Glutamatergic neuron (in vitro differentiated cells): ENCODE measurements at places on chromosomes 12 and 14.
A peak's percentile ranks its signal among the peaks of the same experiment; 100 is the strongest.

DNA sequence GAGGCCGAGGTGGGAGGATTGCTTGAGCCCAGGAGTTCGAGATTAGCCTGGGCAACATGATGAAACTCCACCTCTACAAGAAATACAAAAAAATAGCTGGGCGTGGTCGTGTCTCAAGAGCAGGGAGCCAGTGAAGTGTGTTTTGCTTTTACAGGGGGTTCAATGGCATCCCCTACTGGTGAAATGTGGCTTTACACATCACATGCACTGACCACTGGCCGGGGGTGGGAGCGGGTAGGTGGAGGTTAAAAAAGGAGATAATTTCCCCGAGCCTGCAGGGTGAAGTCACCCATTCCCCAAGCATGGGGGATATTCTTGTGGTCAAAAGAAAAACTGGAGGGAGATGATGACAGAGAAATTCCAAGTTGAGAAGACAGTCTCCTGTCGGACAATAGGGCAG lies 63.6 kb upstream of the PWP1 start:
- H3K36me3 ChIP-seq = peaks cover 7% of the 10 kb centered on the region
- H3K27ac ChIP-seq = no peak overlapping the region
- no peaks in the 10 kb centered on the region for H3K27me3 ChIP-seq
- DNase-seq = no peak

GRCh38 chr12:105072888-105073488 lies 11.3 kb downstream of the ALDH1L2 start:
- H3K4me1 ChIP-seq = no peaks in the 10 kb centered on the region
- H3K36me3 ChIP-seq = no peaks in the 10 kb centered on the region
- DNase-seq = no peak
- H3K4me3 ChIP-seq = no peak overlapping the region

DNA sequence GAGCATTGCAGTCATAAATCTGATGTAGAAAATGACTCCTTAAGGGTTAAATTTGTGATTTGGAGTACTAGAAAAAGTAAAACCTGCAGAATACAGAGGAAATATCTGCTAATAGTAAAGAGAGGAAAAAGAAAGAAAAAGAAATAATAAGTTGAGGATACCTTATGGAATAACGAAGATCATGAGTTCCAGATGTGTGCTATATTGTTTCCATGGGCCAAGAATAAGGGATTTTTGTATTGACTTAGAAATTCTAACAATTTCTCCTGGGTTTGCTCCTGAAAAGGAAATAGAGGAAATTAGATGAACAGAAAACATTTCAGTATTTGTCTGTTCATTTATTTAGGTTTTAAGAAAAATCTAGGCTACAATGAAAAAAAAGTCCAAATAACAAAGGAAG lies 115.3 kb downstream of the ALG10B start:
- no peak overlapping the region for H3K4me3 ChIP-seq
- no peak for DNase-seq
- no peaks in the 10 kb centered on the region for H3K36me3 ChIP-seq
- H3K27me3 ChIP-seq = peaks cover 1% of the 10 kb centered on the region
- H3K27ac ChIP-seq = no peak overlapping the region

- H3K4me1 ChIP-seq = no peaks in the 10 kb centered on the region
- H3K27me3 ChIP-seq = no peaks in the 10 kb centered on the region
- H3K4me3 ChIP-seq = no peak overlapping the region
- H3K27ac ChIP-seq = no peak overlapping the region
- no peak for DNase-seq
Measured at GRCh38 chr12:80195074-80195726, 95.9 kb downstream of the OTOGL start.

- H3K27me3 ChIP-seq = peaks cover 2% of the 10 kb centered on the region
- peaks cover 2% of the 10 kb centered on the region for H3K4me1 ChIP-seq
- peak; percentile 18 for DNase-seq
- H3K4me3 ChIP-seq = no peak overlapping the region
- H3K36me3 ChIP-seq = no peaks in the 10 kb centered on the region
- no peak overlapping the region for H3K27ac ChIP-seq
Measured at GRCh38 chr12:132171968-132172521, 27.8 kb downstream of the NOC4L start.

DNA sequence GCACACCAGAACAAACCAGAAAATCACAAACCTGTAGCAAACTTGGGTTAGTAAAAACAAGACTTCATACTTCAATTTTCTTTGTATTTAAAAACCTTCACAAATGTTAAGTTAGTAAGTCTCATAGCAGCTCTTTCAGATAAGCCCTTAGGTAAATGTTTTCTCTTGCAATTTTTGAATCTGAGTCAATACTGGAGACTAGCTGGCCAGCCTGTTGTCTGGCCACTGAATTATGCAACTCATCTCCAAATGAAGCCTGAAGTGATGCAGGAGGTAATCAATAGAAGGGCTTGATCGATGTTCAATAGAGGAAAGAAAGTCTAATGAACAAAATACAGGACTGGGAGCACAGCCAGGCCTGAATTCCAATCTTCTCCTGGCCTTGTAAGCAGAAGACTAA lies 465.2 kb downstream of the LRIG3 start:
- no peak overlapping the region for H3K27ac ChIP-seq
- no peak for DNase-seq
- no peaks in the 10 kb centered on the region for H3K4me1 ChIP-seq

DNA sequence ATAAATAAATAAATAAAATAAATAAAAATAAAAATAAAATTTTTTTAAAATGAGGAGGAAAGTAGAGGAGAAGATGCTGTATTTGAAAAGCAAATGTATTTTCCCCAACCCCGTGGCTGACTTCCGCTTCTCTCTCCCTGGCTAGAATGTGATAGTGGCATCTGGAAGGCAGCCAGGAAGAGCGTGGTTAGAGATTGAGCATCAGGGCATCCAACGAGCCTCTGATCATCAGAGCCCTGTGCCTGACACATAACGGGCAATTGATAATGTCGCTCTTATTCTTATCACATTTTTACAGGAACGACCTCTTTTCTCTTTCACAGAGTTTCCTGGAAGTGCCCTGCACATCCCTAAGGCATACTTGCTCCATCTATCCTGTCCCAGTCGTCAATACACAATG lies 496.9 kb upstream of the TMEM132C start:
- no peak overlapping the region for H3K27ac ChIP-seq
- H3K4me3 ChIP-seq = no peak overlapping the region
- DNase-seq = no peak
- no peaks in the 10 kb centered on the region for H3K4me1 ChIP-seq
- H3K27me3 ChIP-seq = peaks cover 5% of the 10 kb centered on the region

- no peak overlapping the region for H3K4me3 ChIP-seq
- no peaks in the 10 kb centered on the region for H3K27me3 ChIP-seq
- H3K36me3 ChIP-seq = peaks cover 4% of the 10 kb centered on the region
- no peaks in the 10 kb centered on the region for H3K4me1 ChIP-seq
Measured at GRCh38 chr12:119781804-119782203, 95.3 kb downstream of the CIT start.

GRCh38 chr12:118398940-118399339 lies 22.6 kb downstream of the SUDS3 start:
- DNase-seq = no peak
- no peak overlapping the region for H3K4me3 ChIP-seq
- no peaks in the 10 kb centered on the region for H3K36me3 ChIP-seq

DNA sequence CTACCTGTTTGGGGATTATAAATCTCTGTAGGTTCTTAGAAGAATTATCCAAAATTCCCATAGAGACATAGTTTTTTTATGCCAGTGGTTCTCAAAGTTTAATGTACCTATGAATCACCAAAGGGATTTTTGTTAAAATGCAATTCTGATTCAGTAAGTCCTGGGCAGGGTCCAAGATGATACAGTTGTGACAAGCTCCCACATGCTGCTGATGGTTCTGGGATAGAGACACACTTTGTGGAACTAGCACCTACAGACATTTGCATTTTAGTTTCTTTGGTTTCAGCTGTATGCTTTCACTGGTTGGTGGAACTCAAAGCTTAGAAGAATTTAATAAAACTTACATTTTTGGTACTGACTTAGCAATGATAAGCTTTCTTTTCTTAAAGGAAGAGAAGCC lies 80.4 kb downstream of the PTCSC3 start:
- H3K4me1 ChIP-seq = peaks cover 2% of the 10 kb centered on the region
- H3K36me3 ChIP-seq = no peaks in the 10 kb centered on the region
- no peak overlapping the region for H3K27ac ChIP-seq

DNA sequence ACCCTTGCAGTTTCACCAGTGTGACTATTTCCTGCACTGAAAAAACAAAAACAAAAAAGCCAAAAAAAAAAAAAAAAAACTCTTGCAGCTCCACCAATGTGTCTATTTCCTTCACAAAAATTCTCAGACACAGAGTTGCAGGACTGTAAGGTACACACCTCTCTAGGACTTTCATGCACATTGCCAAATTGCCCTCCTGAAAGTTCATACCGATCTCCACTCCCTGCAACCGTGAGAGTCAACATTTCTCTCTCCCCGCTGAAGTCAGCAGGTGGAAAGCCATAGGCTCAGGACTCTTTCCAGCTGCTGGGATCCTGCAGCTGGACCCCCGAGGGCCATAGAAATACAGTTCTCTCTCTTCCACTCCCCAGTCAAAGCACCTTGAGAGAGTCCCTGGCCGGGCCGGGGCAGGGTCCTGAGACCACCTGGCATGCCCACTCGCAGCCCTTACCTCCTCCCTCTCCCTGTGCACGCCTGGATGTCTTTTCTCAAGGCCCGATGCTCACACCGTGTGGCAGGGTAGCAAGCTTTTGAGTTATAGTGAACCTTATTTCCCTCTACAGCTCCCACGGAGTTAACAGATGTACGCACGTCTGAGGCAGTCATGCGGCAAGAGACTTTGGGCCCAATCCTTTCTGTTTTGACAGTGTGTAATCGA lies 23.6 kb downstream of the MMAB start:
- peaks cover 13% of the 10 kb centered on the region for H3K27me3 ChIP-seq
- peak; percentile 10 for DNase-seq
- no peak overlapping the region for H3K4me3 ChIP-seq
- no peaks in the 10 kb centered on the region for H3K36me3 ChIP-seq

- peaks cover 21% of the 10 kb centered on the region for H3K4me1 ChIP-seq
- H3K4me3 ChIP-seq = no peak overlapping the region
- DNase-seq = no peak
Measured at GRCh38 chr14:89571491-89571890, 154.5 kb upstream of the FOXN3 start.

GRCh38 chr14:72722201-72722785 lies 171.6 kb downstream of the DPF3 start:
- H3K27me3 ChIP-seq = no peaks in the 10 kb centered on the region
- H3K4me3 ChIP-seq = no peak overlapping the region
- H3K36me3 ChIP-seq = peaks cover 4% of the 10 kb centered on the region
- no peak for DNase-seq
- no peaks in the 10 kb centered on the region for H3K4me1 ChIP-seq

DNA sequence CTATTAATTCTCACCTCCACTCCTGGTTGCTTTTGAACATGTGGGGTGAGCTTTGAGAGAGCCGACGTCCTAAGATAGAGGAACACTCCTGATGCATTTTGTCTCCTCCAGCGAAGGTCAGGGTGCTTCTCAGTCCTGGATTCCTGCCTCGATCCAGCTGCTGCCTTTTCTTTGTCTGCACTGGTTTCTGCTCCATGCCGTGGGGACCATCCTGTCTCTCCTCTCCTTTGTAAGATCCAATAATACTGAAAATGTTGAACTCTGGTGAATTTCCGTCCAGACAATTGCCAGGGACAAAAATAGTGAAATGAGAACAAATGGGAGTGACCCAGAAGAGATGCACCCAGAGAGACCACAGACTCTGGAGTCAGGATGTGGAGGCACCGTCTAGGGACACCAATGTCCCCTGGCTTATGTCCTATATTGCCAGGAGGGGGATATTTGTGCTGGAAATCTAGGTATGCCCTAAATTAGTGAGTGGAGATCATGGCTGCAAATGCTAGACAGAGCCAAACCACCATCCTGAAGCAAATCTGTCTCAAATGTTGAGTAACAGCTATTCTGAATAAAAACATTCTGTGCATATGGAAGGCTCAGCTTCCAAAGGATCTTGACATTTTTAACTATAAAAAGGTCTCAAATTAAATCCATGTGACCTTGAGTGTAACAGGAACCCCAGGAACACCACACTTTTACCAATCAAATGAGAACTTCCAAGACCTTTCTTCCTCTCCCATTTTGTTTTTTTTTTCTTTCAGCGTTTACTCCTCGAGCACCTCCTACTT lies 170.9 kb downstream of the PPM1H start:
- no peaks in the 10 kb centered on the region for H3K27me3 ChIP-seq
- H3K4me1 ChIP-seq = peaks cover 4% of the 10 kb centered on the region
- H3K27ac ChIP-seq = no peak overlapping the region
- H3K4me3 ChIP-seq = no peak overlapping the region
- H3K36me3 ChIP-seq = peaks cover 10% of the 10 kb centered on the region
- DNase-seq = no peak

DNA sequence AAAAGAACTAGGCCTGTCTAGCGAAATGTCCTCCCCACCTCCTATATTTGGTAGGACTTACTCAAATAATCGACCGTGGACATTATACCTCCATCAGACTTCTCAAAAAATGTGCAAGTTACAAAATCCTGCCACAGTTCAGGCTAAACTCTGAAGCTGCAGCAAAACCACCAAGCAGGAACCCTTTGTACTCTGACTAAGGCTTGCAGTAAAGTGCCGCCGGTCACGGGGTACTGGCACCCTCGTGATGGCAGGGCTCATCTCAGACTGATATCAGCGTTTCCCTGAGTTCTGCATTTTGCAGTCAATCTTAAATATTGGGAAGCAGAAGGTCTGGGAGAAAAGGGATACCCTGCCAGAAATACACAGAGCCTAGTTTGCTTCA lies 17.1 kb downstream of the SLC11A2 start:
- H3K27me3 ChIP-seq = no peaks in the 10 kb centered on the region
- peaks cover 20% of the 10 kb centered on the region for H3K4me1 ChIP-seq
- no peak for DNase-seq

DNA sequence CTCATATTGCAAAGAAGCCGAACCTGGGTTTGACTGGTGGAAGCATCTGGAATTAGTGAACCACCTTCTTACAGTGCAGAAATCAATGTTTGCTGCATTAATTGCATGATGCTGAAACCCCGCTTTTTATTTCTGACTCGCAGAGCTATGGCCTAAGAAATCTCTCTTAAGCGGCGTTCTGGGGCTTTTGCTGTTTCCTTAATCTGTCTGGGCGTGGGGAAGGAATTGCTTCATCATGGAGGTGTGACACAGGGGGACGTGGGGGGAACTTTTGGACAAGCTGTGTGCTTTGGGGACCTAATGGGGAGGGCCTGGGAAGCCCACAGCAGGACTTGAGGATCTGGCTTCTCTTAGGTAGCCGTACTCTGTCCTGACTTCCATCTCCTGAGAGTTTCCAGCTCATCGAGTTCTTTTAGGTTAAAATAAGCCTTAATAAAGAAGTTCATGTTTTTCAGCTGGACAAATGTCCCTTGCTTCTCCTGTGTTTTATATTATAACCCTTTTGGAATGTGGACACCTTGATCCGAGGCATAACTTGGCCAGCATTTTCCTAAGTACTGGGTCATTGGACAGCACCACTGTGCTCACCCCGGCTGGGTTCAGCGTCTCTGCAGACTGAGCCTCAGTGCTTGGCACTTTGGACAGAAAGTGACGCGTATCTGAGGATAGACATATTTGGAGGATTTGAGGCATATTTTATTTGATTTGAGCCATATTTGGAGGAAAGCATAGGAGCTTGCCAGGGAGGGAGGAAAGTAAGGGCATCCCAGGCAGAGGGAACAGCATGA lies 192.1 kb upstream of the MYL2 start:
- H3K4me3 ChIP-seq = no peak overlapping the region
- DNase-seq = no peak
- peaks cover 2% of the 10 kb centered on the region for H3K4me1 ChIP-seq
- H3K36me3 ChIP-seq = peaks cover 12% of the 10 kb centered on the region
- peaks cover 2% of the 10 kb centered on the region for H3K27me3 ChIP-seq

GRCh38 chr14:24430682-24431568 lies 1.2 kb downstream of the KHNYN start:
- peak overlapping the region; percentile 17 for H3K27ac ChIP-seq
- no peaks in the 10 kb centered on the region for H3K4me1 ChIP-seq
- no peak for DNase-seq
- peak overlapping the region; percentile 80 for H3K4me3 ChIP-seq
- no peaks in the 10 kb centered on the region for H3K36me3 ChIP-seq
